ENCODE measurements at places on chromosomes 2 and 18.

GRCh38 chr18:10247021-10247741 lies 207.3 kb upstream of the APCDD1 start:
- DNase-seq: no peak

DNA sequence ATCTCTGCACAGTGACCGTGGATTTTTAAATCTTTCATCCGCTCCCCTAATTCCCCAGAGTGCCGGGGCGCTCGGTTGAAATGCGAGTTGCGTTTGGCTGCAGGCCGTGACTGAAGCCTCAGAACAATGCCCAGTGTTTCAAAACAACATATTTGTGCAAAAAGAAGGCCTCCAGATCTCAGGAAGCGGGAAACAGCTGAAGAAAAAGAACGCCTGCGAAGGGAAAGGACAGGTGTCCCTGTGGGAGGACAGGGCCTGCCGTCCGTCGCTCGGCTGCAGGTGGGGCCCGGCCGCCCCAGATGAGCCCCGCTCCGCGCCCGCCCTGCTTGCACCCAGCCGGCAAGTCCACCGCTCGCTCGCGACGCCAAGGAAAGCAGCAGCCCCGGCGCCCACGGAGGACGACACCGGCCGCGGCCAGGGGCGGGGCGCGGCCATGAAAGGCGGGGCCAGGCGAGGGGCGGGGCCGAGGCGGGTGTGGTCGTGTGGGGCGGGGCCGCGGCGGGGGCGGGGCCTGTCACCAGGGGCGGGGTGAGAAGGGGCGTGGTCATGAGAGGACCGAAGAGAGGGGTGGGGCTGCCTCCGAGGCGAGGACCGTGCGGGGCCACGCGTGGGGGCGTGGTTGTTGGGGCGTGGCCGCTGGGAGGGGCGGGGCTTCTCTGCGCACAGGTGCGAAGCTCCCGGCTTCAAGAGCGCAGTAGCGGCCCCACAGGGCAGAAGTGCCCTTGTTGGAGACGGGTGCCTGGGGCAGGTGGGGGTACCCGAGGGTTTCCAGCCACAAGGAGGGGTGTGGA lies 17.6 kb upstream of the BOK start:
- DNase-seq: peak; percentile 62

- DNase-seq: no peak
Measured at GRCh38 chr2:206323486-206323885, 49.0 kb downstream of the ZDBF2 start.

- DNase-seq: peak; percentile 92
Measured at GRCh38 chr2:10260130-10260529, 42.6 kb upstream of the HPCAL1 start.

GRCh38 chr18:58078889-58079573 lies 35.0 kb downstream of the NEDD4L start:
- DNase-seq: no peak

GRCh38 chr18:22200611-22201225 lies 31.3 kb downstream of the GATA6 start:
- no peak for DNase-seq

DNA sequence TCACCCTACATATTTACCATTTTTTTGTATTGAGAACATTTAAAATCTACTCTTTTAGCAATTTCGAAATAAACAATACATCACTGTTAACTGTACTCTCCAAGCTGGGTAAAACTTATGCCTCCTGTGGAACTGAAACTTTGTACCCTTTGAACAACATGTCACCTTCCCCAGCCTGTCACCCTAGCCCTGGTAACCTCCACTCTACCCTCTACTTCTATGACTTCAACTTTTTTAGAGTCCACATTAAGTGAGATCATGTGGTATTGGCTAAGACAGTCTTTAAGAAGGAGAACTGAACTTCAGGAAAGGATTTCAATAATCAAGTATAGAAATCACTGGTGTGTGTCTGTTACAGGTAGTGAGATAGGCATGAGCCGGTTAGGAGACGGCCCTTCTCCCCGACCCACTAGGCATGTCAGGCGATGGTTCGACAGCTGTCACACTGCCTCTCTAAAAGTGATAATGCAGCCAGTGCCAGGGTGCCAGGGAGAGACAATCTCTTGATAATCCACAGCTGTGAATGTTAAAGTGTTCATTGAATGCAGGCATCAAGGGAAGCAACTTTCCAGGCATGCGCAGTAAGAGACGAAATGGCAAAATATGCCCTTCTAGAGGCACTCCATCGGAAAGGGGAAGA lies 74.6 kb upstream of the RNF152 start:
- no peak for DNase-seq

DNA sequence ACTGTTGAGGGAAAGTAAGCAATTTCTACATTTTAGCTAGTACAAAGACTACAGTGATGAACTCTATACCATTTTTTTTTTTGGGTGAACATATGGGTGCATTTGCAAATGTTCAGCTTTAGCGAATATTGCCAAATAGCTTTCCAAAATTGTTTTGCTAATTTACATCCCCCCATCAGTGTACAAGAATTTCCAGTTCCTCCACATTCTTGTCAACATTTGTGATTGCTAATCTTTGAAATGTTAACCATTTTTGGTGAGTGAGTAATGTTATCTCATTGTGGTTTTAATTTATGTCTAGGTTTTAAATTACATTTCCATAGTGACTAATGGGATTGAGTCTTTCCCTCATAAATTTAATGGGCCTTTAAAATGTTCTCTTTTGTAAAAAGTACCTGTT lies 16.4 kb upstream of the CNRIP1 start:
- DNase-seq: no peak

GRCh38 chr2:216687646-216688045 lies 7.7 kb downstream of the IGFBP5 start:
- DNase-seq: no peak

GRCh38 chr2:70087702-70088597 lies 673 bp downstream of the PCBP1 start:
- DNase-seq: no peak

- no peak for DNase-seq
Measured at GRCh38 chr2:175575346-175576258, 394.1 kb upstream of the ATP5MC3 start.

- peak; percentile 6 for DNase-seq
Measured at GRCh38 chr18:34929336-34929780, 111.9 kb upstream of the MAPRE2 start.

GRCh38 chr2:2899826-2900225 lies 477.8 kb downstream of the EIPR1 start:
- no peak for DNase-seq

DNA sequence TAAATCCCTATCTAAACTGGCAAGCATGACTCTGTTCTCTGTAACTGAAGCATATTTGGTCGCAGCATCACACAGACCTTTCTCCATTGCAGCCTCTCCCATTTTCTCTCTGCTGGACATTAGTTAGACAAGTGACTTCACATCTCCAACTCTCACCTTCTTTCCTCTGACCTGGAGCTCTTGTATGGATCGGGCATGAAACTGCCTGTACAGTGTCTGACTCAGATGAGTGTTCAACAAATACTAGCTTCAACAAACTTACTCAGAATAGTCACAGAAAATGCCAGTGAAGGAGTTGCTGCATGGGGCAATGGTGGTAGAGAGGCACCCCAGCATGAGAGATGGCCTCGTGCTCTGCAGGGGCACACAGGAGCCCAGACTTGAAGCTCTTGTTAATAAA lies 104.7 kb upstream of the COPS8 start:
- DNase-seq: no peak

- DNase-seq: no peak
Measured at GRCh38 chr2:103028181-103028580, 266.4 kb downstream of the TMEM182 start.

- DNase-seq: no peak
Measured at GRCh38 chr2:64192664-64193105, 48.5 kb upstream of the PELI1 start.

GRCh38 chr18:22169889-22170420 lies 566 bp downstream of the GATA6 start:
- no peak for DNase-seq

- DNase-seq: no peak
Measured at GRCh38 chr2:40844353-40845277, 392.7 kb upstream of the SLC8A1 start.

DNA sequence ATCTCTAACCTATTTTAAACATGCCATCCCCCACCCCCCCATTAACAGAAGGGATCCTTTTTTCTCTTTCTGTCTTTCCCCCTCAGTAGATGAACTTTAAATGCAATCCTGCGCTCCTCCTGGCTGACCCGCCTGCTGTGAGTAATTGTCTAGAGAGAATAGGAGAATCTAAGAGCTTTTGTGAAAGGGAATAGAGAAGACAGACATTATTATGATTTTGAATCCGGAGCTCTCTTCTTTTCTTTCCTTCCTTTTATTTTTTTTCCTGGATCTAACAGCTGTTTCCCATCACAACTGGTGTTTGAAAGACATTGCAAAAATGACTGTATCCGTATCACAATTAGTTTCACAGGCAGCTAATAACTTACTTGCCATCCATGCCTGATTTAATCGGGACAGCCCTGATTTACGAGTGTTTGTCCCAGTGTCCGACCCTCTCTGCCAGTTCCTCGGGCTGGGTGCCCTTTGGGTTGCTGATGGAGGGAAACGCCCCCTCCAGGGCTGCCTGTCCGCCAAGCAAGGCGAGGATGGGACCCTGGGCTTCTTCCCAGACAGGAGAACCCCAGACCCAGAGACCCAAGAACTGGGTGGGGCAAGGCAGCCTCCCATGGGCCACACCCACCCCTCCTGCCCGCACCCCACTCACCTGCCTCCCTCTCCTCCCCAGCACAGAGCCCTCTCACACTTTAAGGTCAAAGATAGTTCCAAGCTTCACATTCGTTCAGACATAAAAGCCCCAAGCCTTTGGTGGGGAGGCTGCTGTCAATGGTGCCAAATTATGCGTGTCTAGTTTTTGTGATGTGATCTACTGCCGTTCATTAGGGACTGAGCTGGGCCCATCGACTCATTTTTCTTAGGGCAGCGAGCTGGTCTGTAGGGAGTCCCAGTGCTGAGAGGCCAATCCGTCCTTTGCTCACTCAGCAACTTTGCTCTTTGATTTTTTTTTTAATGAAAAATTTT lies 231.7 kb downstream of the ZNF516 start:
- no peak for DNase-seq

DNA sequence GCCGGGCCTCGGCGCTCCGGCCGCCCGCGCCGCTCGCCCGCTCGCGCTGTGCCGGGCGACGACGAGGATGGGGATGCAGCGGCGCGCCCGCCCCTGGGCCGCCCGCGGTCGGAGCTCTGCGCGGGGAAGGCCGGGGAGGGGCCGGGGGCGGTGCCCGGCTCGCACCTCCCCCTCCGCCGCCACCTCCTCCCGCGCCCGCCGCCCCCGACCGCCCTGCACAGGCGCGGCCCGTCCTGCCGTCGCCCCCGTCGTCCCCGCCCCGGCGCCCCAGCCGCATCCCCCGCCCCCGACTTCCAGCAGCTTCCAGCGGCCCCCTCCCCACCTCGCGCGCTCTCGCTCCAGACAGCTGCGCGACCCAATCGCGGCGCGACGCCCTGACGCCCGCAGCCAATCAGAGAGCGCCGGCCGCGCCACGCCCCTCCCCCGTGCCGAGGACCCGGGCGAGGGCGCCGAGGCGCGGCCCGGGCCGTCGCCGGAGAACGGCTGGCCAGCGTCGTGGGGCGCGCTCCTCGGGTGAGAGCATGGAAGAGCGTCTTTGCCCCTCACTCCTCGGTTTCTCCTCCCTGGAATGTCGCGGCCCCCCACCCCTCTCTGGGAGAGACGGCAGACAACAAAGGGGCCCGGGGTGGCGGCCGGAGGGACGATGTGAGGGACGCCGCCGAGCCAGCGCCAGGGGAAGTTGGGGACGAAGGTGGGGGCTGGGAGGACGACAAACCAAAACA lies at the start of gene MBOAT2:
MBOAT2 (minus strand) TSS at position 69 of the 722 bp plus-strand sequence. CDS start 70 bp downstream, outside the sequence.
- DNase-seq: peak; percentile 95

GRCh38 chr2:157046396-157046795 lies 211.1 kb upstream of the GALNT5 start:
- DNase-seq: no peak

- DNase-seq: no peak
Measured at GRCh38 chr2:216730871-216731270, 35.5 kb upstream of the IGFBP5 start.

- DNase-seq: no peak
Measured at GRCh38 chr2:11312770-11313471, 31.5 kb downstream of the ROCK2 start.

DNA sequence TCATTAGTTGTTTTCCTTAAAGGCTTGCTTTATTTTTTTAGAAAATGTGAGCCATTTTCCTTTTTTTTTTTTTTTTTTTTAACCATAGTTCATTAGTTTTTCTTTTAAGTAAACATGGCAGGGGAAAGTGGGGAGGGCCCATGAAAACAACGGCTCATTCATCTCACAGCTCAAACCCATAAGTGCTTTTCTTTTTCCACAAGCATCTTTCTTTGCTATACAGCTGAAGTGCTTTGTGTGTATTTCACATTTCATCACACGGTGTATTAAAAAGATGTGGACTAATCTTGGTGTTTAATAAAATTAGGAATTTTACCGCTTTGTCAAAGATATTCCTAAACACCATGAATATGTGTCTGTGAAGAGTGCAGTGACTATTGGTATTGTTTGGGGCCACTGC lies 41.6 kb downstream of the RHBDD1 start:
- no peak for DNase-seq

- DNase-seq: no peak
Measured at GRCh38 chr18:72452328-72452727, 91.8 kb downstream of the CBLN2 start.

- no peak for DNase-seq
Measured at GRCh38 chr18:13291745-13292447, 73.3 kb downstream of the LDLRAD4 start.

DNA sequence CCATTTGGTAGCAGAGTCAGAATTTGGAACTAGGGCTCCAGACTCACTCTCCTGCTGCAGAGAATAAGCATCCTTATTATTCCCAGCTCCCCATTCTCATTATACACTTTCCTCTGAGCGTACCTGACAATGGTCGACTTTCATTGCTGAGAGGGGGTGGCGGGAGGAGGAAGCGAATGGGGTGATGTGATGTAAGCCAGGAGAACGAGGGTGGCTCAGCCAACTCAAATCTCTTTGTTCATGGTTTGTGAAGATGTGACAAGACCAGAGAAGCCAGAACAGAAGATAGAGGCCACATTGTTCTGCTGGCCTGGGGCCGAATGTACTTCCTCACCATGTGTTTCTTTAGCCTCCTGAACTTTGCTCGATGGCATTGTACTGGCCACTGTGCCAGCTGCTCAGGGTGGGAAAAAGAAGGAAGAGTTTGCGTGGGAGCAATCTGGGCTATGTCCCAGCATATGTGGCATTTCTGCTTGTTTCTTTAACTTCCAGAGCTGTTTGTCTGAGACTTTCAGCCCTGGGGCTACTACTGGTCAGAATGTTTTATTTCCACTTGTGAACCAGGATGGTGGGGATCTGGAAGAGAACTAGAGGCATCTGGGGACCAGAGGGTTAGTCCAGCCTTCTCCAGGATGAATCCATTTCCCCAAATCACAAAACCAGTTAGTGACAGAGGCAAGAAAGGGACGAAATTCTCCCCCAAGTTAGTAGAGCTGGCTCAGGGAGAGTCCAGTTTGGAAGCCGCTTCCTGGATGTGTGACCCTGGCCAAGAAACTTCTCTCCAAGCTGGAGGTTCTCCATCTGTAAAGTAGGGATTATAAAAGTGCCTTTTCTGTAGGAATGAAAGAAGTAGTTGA lies 62.6 kb downstream of the MOGAT1 start:
- DNase-seq: no peak

DNA sequence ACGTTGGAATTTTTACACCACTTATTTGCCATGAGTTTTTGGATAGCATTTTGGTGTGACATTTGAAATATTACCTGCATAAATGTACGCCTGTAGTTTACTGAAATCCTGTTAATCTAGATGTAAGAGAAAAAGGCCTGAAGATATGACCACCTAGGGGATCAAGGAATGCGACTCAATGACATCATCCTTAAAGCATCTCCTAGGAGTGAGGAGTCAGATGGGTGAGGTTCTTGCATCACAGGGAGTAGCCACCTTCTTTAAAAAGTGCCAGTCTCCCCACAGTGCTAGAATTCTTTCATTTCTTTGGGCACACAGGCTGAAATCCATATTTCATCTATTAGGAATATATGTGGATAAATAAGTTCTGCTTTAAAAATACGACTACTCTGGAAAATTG lies 34.5 kb downstream of the ADCYAP1 start:
- peak; percentile 49 for DNase-seq

All from H54 (cell line).